RPMI7951 (cell line): ENCODE measurements at places on chromosomes 6 and 20. TPM values are rescaled to one million over a fixed set of nuclear protein-coding genes. Genes with fewer than 3 reads are reported as not detected.

The CALHM4 gene
- total RNA-seq, result not detected in 2 replicates

The TSHZ2 gene
- total RNA-seq, result 0.12 TPM in 1 of 2 replicates, not detected in the other

The ZNF831 gene
- total RNA-seq, result not detected in 2 replicates

The NKX2-4 gene
- not detected in 2 replicates for total RNA-seq

The SMLR1 gene
- total RNA-seq, result not detected in 2 replicates

The RFX6 gene
- total RNA-seq, result not detected in 2 replicates

The BNIP5 gene
- not detected in 2 replicates for total RNA-seq
